ENCODE measurements at places on chromosomes 2 and 18.

GRCh38 chr18:75205514-75206132 is 3.3 kb downstream of the PTGR3 start:
- no peak for DNase-seq

GRCh38 chr2:108616751-108617161 is 82.5 kb downstream of the LIMS1 start:
- no peak for DNase-seq

- DNase-seq = peak; percentile 64
Observed at GRCh38 chr18:62420513-62421209, 95.6 kb downstream of the TNFRSF11A start.

GRCh38 chr2:213443921-213444320 is 159.7 kb downstream of the SPAG16 start:
- DNase-seq = no peak

DNA sequence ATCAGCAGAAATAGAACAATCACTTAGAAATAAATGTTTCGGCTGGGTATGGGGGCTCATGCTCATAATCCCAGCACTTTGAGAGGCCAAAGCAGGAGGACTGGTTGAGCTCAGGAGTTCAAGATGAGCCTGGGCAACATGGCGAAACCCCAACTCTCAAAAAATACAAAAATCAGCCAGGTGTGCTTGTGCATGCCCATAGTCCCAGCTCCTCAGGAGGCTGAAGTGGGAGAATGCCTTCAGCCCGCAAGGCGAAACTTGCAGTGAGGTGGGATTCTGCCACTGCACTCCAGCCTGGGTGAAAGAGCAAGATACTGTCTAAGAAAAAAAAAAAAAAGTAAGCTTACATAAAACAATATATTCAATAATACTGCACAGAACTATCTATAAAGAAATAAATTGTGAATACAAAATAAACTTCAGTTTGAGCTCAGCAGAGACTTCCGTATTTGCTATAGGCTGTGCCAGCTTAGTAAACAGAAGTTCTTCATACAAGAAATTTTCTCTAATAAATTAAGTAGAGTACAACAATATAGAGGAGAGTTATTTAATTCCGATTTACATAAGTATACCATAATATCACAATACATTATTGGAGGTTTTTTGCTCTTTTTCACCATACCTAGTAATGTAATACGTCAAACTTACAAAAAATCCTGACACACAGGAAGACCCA is 43.6 kb downstream of the SRBD1 start:
- no peak for DNase-seq

DNA sequence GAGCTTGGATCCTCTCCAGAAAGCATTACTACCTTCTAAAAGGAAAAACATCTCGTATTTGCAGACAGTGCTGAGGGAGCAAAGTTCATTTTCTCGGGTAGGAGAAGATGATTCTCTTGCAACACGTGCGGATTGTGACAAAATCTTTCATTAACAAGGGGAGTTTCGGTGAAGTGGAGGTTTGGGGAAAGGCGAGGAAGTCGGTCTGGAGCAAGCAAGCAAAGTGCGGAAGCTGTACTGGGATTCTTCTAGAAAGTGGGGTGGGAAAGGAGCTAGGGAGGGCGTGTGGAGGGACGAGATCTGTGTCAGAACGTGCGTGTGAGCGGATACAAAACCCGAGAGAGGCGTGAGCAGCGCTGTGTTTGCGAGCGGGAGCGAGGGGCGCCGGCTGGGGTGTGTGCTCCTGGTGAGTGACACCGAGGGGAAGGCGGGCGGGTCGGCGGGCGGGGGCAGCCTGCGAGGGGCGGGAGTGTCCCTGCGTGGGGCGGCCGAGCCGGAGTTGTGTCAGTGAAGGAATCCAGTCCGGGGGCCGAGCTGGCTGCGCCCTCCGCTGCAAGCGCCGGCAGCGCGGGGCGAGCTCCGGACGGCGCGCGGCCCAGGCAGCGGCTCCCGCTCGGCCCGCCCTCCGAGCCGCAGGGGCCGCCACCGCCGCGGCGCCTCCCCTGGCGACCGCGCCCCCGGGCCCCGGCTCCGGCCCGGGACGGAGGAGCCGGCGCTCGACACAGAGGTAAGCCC is at the start of gene SPATS2L:
Gene SPATS2L (plus strand): TSS at position 498 of the 735 bp plus-strand sequence. CDS start 82,552 bp downstream, outside the sequence.
- DNase-seq = peak; percentile 31

- no peak for DNase-seq
Observed at GRCh38 chr2:235050980-235051351, 99.1 kb downstream of the SH3BP4 start.

GRCh38 chr2:137677466-137677865 is 286.8 kb upstream of the HNMT start:
- DNase-seq = no peak

- DNase-seq = no peak
Observed at GRCh38 chr2:185668710-185669109, 69.9 kb upstream of the FSIP2 start.

DNA sequence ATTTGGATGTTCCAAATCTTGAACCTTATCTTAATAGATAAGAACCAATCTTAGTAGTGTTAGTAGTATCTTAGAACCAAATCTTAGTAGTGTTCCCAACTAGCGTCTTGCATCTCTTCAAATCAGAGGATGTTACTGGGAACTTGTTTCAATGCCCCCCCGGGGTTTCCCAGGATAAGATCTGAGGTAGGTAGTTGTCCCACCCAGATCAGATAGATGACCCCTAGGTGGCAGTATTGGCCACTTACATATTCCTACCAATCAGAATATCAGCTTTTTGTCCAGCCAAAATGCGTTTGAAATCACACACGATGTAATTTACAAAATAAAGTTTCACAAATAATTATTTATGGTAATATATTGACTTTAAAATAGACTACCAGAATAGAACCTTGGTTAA is 314.8 kb downstream of the MBD2 start:
- DNase-seq = no peak

- DNase-seq = no peak
Observed at GRCh38 chr2:121653035-121653434, 3.8 kb upstream of the CLASP1 start.

DNA sequence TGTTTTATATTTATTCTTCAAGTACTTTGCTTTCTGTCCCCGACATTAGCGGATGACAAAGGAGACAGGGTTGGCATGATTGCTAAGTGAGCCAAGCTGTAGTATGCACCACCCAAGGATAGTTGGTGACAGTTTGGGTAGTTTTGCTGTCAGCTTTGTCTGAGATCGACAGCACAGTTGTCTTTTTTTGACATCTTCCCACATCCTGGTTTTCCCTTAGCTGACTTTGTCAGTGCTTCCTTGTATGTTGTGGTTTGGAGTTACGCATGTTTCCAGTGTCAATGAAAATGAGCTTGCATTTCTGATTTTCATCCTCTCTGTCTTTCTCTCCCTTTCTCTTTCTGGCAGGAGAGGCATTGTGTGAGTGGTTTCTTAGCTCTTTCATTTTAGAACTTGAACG is 44.6 kb upstream of the DOCK10 start:
- no peak for DNase-seq

DNA sequence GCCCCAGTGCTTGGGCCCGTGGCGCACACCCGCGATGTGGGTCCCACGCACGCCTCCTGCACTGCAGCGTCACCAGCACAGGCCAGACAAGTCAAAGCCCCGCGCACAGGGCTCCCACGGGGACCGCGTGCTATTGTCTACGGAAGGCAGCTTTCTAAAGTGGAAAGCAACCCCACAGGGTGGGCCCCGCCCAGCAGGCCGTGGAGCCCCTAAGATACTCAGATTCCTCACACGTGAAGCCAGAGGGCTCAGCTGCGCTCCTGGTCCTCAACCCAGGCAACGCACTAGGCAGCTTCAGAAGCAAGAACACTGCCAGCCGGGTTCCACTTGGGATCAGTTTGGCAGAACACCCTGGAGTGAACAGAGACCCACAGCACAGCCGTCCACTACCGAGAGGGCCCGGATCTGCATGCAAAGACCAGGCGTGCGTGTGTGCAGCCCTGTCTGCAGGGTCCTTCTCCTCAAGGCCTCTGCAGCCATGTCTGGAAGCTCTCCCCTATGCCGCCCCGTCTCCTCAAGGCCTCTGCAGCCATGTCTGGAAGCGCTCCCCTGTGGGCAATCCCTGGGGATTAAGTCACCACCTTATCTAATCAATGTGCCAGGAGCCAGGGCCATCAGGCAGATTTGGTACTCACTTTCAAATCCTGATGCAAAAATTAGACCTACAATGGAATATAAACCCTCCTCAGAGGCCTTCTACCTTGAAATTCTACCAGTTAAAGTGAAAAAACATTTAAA is 231.3 kb downstream of the HDAC4 start:
- no peak for DNase-seq

DNA sequence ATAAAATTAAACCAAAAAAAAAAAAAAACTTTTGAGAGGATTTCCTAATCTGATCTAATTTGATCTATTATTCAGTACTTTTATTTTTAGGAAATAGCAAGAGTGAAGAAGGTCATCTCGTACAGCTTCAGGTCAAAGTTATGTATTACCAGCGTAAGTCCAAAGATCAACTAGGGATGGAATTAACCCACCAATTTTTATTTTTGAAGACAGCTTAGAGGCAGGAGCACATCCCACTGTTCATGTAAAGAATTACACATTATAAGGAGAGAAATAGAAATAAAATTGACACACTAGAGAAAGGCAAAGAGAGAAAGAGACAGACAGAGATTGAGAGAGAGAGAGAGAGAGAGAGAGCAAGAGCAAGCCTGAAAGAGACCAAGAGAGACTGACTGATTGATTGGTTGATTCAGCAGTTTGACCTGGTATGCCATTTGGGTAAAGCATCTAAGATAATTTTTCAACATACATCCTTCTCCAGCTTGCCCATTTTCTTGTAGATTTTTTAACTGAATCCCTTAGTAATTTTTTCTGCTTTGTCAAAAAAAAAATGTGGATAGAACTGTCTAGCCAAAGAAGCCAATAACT is 25.1 kb downstream of the DOCK10 start:
- DNase-seq = no peak

DNA sequence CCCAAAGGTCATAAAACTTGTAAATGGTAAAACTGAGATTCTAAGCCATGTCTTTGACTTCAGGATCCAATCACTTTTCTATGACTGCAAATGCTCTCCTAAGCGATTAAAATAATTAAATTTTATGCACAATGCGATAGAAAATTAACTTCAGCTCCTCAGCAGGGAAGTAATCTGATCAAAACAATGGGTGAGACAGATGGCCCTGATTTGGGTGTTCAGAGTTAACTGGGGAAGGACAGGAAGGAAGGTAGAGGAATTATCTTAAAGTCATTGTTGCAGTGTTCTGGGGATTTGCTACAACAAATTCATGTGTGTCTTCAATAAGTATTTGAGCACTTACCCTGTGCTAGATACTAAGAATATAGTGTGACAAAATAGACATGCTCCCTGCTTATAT is 446.0 kb upstream of the MEX3C start:
- DNase-seq = no peak

DNA sequence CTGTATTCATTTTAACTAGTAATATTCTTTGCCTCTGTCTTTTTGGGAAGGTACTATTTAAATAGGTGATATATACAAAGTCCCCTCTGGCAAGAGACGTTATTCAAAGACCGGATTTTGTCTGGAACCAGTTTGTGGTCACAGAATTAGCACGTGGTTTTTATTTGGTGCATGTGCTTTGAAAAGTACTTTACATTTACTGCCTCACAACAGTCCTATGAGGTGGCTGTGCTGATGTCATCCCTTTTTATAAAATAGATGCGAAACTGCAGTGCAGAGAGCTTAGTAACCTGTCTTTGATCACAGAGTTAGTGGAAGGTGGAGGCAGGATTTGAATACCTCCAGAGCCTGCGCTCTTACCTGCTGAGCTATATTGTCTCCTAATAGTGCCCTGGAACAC is 4.0 kb downstream of the LPIN1 start:
- no peak for DNase-seq

GRCh38 chr2:214006601-214007000 is 404.3 kb upstream of the VWC2L start:
- no peak for DNase-seq

DNA sequence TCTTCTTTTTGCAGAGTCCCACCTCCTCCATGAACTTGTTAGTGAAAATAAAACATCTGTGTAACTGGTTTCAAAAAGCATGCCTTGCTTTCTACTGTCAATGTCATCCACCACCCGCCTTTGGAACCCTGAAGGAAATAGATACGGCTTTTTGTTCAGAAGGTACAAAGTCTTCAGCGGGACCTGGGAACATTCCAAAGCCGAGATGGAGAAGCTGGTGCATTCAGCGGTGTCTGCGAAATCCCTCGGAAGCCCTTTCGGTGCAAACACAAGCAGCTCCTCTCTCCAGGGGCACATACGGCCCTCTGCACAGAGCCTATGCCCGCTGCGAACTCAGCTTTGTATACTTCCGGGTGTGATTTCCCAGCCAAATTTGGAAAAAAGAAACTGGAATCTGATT is 555.8 kb upstream of the SALL3 start:
- no peak for DNase-seq

- no peak for DNase-seq
Observed at GRCh38 chr18:69400253-69400975, at the start of gene DOK6. TSS of gene DOK6 (plus strand) at chr18:69400888.

DNA sequence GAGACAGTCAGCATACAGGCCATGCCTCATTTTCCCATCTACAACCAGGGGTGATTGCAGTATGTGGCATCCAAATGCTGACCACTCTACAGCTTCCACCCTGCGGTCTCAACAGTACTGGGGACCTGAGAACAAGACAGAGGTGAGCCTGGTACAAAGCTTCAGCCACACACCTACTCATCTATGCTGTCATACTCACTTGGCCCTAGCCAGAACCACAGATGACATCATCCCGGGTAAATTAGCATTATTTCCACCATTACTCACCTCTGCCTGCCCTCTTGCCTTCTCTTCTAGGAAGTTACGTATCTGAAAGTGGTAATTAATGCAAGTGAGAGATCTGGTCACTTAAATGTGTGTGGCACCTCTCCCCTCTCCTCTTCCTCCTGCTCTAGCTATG is 208.2 kb upstream of the ARL4C start:
- no peak for DNase-seq

- DNase-seq = no peak
Observed at GRCh38 chr2:72713857-72714256, 112.0 kb downstream of the EXOC6B start.

GRCh38 chr2:197209742-197210408 is 100.7 kb downstream of the ANKRD44 start:
- DNase-seq = peak; percentile 60

- no peak for DNase-seq
Observed at GRCh38 chr2:215816424-215816823, 196.9 kb downstream of the MREG start.

DNA sequence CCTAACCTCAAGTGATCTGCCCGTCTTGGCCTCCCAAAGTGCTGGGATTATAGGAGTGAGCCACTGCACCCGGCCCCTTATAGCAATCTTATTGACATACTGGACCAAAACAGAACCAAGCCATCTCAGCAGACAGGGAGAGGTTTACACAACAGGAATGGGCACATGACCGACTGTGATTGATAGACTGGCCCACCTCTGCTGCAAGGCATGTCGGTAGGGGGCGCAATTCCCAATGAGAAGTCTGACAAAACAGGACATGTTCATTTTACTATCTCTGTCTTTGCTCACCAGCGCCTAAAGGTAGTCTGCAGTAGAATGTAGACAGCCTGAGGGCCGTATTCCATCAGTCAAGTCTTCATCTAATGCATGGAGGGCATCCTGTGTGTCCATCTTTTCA is 2.0 kb downstream of the LYPD6B start:
- peak; percentile 45 for DNase-seq

Data from stimulated activated CD4-positive, alpha-beta T cell treated with anti-CD3 and anti-CD28 coated beads, Interleukin-12 subunit alpha, Interleukin-12 subunit beta, amount 100 ng/mL, for 48 hours (primary cell).